Activated CD4-positive, alpha-beta T cell treated with anti-CD3 and anti-CD28 coated beads, Interleukin-2, amount 10 ng/mL, durations not matched to agents 7 days and 5 days (primary cell): ENCODE measurements at places on chromosomes 7 and 10. TPM values are rescaled to one million over a fixed set of nuclear protein-coding genes. Genes with fewer than 3 reads are reported as not detected.
A peak's percentile ranks its signal among the peaks of the same experiment; 100 is the strongest.

- no peaks in the 10 kb centered on the region for H3K27me3 ChIP-seq
- peaks cover 22% of the 10 kb centered on the region for H3K4me1 ChIP-seq
- no peak for DNase-seq
- no peak overlapping the region for H3K4me3 ChIP-seq
Measured at GRCh38 chr7:144842377-144842851, 6.6 kb upstream of the TPK1 start.

GRCh38 chr10:17175551-17175950 lies 25.9 kb downstream of the TRDMT1 start:
- H3K4me3 ChIP-seq: peak overlapping the region; percentile 57
- peaks cover 21% of the 10 kb centered on the region for H3K4me1 ChIP-seq
- H3K36me3 ChIP-seq: peaks cover 12% of the 10 kb centered on the region
- DNase-seq: no peak
- no peaks in the 10 kb centered on the region for H3K27me3 ChIP-seq

- peaks cover 11% of the 10 kb centered on the region for H3K36me3 ChIP-seq
- DNase-seq: peak; percentile 81
- H3K4me1 ChIP-seq: peaks cover 77% of the 10 kb centered on the region
- H3K27ac ChIP-seq: peak overlapping the region; percentile 89
- no peaks in the 10 kb centered on the region for H3K27me3 ChIP-seq
- peak overlapping the region; percentile 62 for H3K4me3 ChIP-seq
Measured at GRCh38 chr10:6083523-6084475, 5.0 kb upstream of the RBM17 start.

TEX47 gene
- not detected for total RNA-seq

GRCh38 chr7:103941976-103942375 lies 47.5 kb downstream of the RELN start:
- no peak for DNase-seq
- H3K4me1 ChIP-seq: no peaks in the 10 kb centered on the region
- no peak overlapping the region for H3K27ac ChIP-seq

- H3K27me3 ChIP-seq: no peaks in the 10 kb centered on the region
- no peak overlapping the region for H3K4me3 ChIP-seq
- no peaks in the 10 kb centered on the region for H3K36me3 ChIP-seq
- no peaks in the 10 kb centered on the region for H3K4me1 ChIP-seq
Measured at GRCh38 chr10:37703114-37703513, 154.3 kb downstream of the ZNF248 start.

OR13A1 gene
- 0.15 TPM for total RNA-seq

- no peaks in the 10 kb centered on the region for H3K36me3 ChIP-seq
- DNase-seq: no peak
- no peak overlapping the region for H3K27ac ChIP-seq
- H3K27me3 ChIP-seq: peaks cover 47% of the 10 kb centered on the region
- no peaks in the 10 kb centered on the region for H3K4me1 ChIP-seq
Measured at GRCh38 chr10:59719374-59719773, 9.7 kb upstream of the SLC16A9 start.

DNA sequence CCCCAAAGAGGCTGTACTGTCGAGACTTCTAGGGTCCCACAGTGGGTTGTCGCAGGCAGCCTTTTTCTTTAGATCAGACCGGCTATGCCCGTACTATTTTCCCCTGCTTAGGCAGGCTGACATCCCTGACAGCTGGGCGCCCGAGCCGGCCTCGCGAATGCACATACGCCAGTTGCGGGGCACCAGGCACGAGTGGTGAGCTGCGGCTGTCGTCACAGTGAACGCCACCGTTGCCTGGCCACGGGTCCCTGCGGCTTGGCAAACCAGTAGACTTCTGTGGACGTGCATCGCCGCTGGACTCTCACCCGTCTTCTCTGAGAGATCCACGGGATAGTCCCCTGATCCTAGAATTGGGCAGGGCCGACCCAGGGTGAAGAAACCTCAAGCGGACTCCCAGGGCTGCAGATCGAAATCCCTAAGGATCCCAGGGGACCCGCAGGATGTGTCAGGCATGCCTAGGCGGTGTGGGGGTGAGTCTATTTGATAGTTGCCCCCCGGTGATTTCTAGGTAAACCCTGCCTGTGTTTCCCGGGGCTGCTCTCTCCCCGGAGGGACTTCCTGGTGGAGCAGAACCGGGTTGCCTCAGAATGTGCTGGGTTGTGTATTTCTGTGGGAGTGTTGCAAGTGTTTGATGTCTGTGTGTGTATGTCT lies 33.0 kb upstream of the ZNF273 start:
- H3K27ac ChIP-seq: no peak overlapping the region
- no peaks in the 10 kb centered on the region for H3K36me3 ChIP-seq
- H3K27me3 ChIP-seq: no peaks in the 10 kb centered on the region
- no peak overlapping the region for H3K4me3 ChIP-seq
- DNase-seq: no peak

AMZ1 gene
- total RNA-seq: 0.05 TPM

DNA sequence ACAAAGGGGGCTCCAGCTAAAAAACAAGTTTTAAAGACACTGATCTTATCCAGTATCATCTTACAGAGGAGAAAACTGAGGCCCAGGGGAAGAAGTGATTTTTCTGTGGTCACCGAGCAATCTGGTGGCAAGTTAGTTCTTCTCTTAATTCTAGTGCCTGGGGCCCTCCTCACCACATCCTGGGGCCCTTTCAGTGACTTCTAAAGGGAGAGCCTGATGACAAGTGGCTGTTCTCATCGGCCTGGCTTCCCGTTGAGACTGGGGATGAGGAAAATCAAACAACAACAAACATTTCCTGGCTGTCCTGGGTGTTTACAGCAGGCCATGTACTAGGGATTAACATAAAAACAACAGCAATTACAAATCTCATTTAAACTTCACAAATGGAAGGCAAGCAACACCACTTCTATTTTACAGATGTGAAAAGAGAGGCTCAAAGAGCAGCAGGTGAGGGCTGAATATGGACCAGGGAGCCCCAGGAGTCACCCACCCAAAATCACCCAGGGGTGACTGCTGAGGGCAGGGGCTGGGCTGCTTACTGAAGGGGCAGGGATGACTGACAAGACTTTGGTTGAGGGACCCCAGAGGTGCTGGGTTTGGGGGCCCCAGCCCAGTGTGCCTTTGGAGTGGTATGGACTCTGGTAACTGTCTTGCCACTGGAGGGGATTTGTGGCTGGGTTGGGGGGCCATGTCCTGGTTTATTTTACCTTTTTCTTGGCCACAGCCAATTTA lies 24.7 kb upstream of the MTPAP start:
- DNase-seq: peak; percentile 49
- peaks cover 20% of the 10 kb centered on the region for H3K27me3 ChIP-seq
- no peaks in the 10 kb centered on the region for H3K36me3 ChIP-seq
- H3K27ac ChIP-seq: peak overlapping the region; percentile 54

RNF32 gene
- total RNA-seq: 2.2 TPM

GRCh38 chr10:72218325-72218724 lies 2.2 kb upstream of the ASCC1 start:
- DNase-seq: no peak
- peaks cover 48% of the 10 kb centered on the region for H3K4me1 ChIP-seq
- H3K36me3 ChIP-seq: peaks cover 19% of the 10 kb centered on the region

GRCh38 chr10:11757454-11757820 lies 15.3 kb downstream of the ECHDC3 start:
- H3K4me3 ChIP-seq: no peak overlapping the region
- no peaks in the 10 kb centered on the region for H3K36me3 ChIP-seq
- H3K27ac ChIP-seq: peak overlapping the region; percentile 83
- H3K27me3 ChIP-seq: no peaks in the 10 kb centered on the region

DNA sequence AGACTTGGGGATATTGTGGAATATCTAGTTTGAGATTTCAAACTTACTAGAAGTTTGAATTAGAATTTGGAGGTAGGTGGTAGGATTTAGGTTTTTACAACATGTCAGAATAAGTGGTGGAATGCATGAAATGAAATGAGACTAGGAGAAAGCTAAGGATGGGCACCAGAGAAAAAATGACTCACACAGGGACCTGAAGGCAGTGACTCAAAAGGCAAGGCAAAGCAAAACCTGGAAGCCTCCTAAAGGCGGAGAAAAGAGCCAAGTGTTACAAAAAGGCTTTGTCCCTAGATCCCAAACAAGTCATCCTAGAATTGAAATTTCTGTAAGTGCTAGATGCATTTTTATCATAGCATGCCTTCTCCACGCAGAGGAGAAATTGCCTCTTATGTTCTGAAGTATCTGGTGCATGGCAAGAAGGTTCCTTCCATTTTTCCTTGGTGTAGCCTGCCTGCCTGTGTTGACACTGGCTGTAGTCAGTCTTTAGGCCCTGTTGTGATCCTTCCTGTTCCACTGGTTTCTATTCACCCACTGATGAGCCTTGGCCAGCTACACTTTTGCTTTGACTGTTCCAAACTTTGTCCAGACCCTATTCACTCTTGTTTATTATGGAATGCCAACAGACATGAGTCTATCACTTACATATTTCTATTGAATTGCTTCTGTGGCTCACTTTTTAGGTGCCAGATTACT lies 109.3 kb downstream of the ETV1 start:
- no peak overlapping the region for H3K4me3 ChIP-seq
- no peak for DNase-seq

GRCh38 chr10:31133792-31134310 lies 102.2 kb upstream of the ZNF438 start:
- H3K4me1 ChIP-seq: peaks cover 44% of the 10 kb centered on the region
- H3K27me3 ChIP-seq: no peaks in the 10 kb centered on the region
- DNase-seq: peak; percentile 66
- H3K4me3 ChIP-seq: peak overlapping the region; percentile 65

CAMK2B gene
- total RNA-seq: not detected

DNA sequence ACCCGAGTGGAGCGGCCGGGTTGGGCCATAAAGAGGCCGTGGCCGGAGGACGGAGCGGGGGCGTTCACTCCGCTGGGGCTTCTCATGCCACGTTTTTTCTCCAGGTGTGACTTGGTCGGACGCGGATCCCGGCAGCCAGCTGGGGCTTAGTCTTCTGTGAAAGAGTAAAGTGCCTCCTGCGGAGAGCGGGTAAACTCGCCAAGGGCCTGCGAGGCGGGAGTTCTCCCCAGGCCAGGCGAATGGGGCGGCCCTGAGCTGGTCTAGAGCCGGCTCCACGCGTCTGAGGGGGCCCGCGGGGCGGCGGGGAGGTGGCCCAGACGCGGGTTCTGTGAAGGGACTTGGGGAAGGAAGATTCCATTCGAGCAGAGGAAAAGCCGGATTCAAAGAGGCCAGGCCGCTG lies 86.3 kb upstream of the VIPR2 start:
- no peaks in the 10 kb centered on the region for H3K27me3 ChIP-seq
- no peak overlapping the region for H3K27ac ChIP-seq
- no peaks in the 10 kb centered on the region for H3K36me3 ChIP-seq
- DNase-seq: no peak

DNA sequence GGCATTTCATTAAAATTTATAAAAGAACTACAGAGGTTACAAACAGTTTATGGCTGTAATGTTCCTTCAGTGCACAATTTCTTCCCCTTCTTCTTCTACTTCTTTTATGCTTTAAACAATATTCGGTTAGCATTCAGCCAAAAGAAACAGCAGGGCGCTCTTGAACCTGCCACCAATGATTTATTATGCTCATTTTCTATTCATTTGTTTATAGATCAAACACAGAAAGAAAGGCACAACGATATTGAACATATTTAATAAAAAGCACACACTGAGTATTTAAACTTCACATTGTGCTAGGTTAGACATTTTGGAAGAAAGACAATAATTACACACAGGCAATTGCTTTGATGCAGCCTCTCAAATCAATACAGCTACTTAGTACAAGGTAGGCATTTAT lies 1025.8 kb upstream of the LRRN3 start:
- no peaks in the 10 kb centered on the region for H3K27me3 ChIP-seq
- no peak overlapping the region for H3K27ac ChIP-seq
- H3K4me1 ChIP-seq: no peaks in the 10 kb centered on the region
- H3K4me3 ChIP-seq: no peak overlapping the region
- H3K36me3 ChIP-seq: no peaks in the 10 kb centered on the region

- H3K27ac ChIP-seq: no peak overlapping the region
- no peaks in the 10 kb centered on the region for H3K27me3 ChIP-seq
- no peak for DNase-seq
Measured at GRCh38 chr10:29588629-29589421, 45.9 kb downstream of the SVIL start.

- no peak overlapping the region for H3K27ac ChIP-seq
- peaks cover 41% of the 10 kb centered on the region for H3K27me3 ChIP-seq
- DNase-seq: no peak
- H3K36me3 ChIP-seq: no peaks in the 10 kb centered on the region
Measured at GRCh38 chr7:116492654-116493109, 6.9 kb upstream of the CAV2 start.

DNA sequence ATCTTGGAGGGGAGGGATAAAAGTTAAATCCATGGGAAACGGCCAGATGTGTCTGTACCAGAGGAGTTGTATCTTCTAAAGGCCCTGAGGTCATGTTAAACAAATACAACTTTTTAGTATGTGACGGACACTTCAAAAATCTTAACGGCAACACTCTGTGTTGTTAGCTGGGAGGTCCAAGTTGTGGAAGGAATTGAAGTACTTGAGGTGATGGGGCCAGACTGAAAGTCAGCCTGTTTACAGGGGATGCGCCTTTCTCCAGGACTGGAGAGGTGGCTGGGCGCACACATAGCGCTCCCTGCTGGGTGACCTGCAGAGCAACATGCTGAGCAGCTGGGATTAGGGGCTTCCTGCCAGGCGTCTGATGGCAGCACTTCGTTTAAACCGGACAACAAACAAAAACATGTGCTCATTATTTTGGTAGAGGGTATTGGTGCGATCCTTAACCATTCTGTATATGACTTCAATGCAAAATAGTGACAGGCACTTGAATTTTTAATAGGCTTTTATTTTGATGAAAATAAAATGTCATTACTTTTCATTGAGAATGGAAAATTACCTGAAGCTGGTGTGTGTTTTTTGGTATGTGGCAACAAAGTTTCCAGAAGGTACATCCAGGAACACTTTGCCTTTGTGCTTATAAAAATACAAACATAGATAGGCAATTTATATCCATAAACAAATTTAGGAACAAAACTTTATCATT lies 198.2 kb downstream of the MLLT10 start:
- peak; percentile 58 for DNase-seq
- peaks cover 47% of the 10 kb centered on the region for H3K36me3 ChIP-seq
- H3K4me1 ChIP-seq: peaks cover 43% of the 10 kb centered on the region
- H3K27me3 ChIP-seq: no peaks in the 10 kb centered on the region
- no peak overlapping the region for H3K4me3 ChIP-seq

- H3K4me3 ChIP-seq: no peak overlapping the region
- no peaks in the 10 kb centered on the region for H3K36me3 ChIP-seq
- no peak for DNase-seq
- H3K27ac ChIP-seq: no peak overlapping the region
- H3K4me1 ChIP-seq: no peaks in the 10 kb centered on the region
- no peaks in the 10 kb centered on the region for H3K27me3 ChIP-seq
Measured at GRCh38 chr10:126264102-126265018, 123.9 kb downstream of the ADAM12 start.

CALML3 gene
- not detected for total RNA-seq

LDB3 gene
- 0.05 TPM for total RNA-seq

DNA sequence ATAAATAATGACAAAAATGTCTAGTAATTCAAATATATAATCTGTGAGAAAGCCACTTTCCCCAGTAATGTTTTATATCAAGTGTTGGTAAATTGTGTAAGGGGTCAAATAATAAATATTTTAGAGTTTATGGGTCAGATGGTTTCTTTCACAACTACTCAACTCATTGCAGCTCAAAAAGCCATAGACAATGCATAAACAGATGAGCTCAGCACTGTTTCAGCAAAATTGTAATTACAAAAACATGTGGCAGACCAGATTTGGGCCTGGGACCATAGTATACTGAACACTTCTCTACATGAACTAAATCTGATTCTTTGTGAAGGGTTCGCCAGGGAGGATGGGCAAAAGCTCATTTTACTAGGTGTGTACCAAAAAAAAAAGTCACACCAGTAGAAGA lies 460.8 kb downstream of the NRG3 start:
- H3K4me1 ChIP-seq: no peaks in the 10 kb centered on the region
- H3K36me3 ChIP-seq: no peaks in the 10 kb centered on the region
- no peak for DNase-seq
- H3K27me3 ChIP-seq: no peaks in the 10 kb centered on the region

- peaks cover 6% of the 10 kb centered on the region for H3K4me1 ChIP-seq
- H3K27me3 ChIP-seq: peaks cover 2% of the 10 kb centered on the region
- H3K36me3 ChIP-seq: no peaks in the 10 kb centered on the region
- no peak overlapping the region for H3K27ac ChIP-seq
Measured at GRCh38 chr10:71268247-71268691, 50.8 kb upstream of the SLC29A3 start.

COL13A1 gene
- total RNA-seq: not detected
